ENCODE measurements at places on chromosomes 5 and 9. TPM values are rescaled to one million over a fixed set of nuclear protein-coding genes. Genes with fewer than 3 reads are reported as not detected.
A peak's percentile ranks its signal among the peaks of the same experiment; 100 is the strongest.

The SMIM32 gene
- not detected for total RNA-seq

The ZNF483 gene
- 2.8 TPM for total RNA-seq

The CAPSL gene
- total RNA-seq: 0.40 TPM

The DNAI1 gene
- total RNA-seq: not detected

- H3K4me1 ChIP-seq: no peaks in the 10 kb centered on the region
- no peak for DNase-seq
- no peaks in the 10 kb centered on the region for H3K36me3 ChIP-seq
These were observed 105.0 kb upstream of the ALDH1B1 start for GRCh38 chr9:38287420-38287985.

DNA sequence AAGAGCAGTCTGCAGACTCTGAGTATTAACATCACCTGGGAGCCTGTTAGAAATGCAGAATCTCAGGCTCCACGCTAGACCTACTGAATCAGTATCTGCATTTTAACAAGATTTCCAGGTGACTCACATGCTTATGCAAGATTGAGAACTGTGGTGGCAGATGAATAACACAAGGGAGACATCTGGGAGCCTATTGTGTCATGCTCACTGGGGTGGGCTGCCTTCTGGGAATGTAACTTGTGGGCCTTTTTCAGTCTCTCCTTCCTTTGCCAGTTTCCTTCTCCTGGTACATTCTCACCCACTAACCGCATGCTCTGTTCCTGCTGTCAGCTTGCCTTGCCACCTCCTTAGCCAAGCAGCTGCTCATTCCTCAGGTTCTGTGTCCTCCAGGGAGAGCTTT, 176.6 kb upstream of the C9orf72 start:
- no peak overlapping the region for H3K4me3 ChIP-seq
- no peak overlapping the region for H3K27ac ChIP-seq
- no peak for DNase-seq
- H3K4me1 ChIP-seq: no peaks in the 10 kb centered on the region
- H3K27me3 ChIP-seq: no peaks in the 10 kb centered on the region

- H3K36me3 ChIP-seq: no peaks in the 10 kb centered on the region
- H3K27ac ChIP-seq: no peak overlapping the region
- DNase-seq: no peak
- no peak overlapping the region for H3K4me3 ChIP-seq
- H3K27me3 ChIP-seq: no peaks in the 10 kb centered on the region
- no peaks in the 10 kb centered on the region for H3K4me1 ChIP-seq
These were observed 49.4 kb downstream of the SMC2 start for GRCh38 chr9:104143550-104143910.

GRCh38 chr5:56142614-56143372, 90.3 kb downstream of the ANKRD55 start:
- no peak for DNase-seq
- H3K4me1 ChIP-seq: peaks cover 49% of the 10 kb centered on the region
- H3K4me3 ChIP-seq: peak overlapping the region; percentile 25

All from CD8-positive, alpha-beta memory T cell (primary cell).